ENCODE measurements at places on chromosomes 5 and 9. TPM values are rescaled to one million over a fixed set of nuclear protein-coding genes. Genes with fewer than 3 reads are reported as not detected.

IL5 gene
- total RNA-seq, result not detected

LECT2 gene
- total RNA-seq, result not detected

FOXD4L4 gene
- not detected for total RNA-seq

GRCh38 chr5:108315829-108316228 is 66.1 kb downstream of the FBXL17 start:
- DNase-seq, result no peak

- DNase-seq, result no peak
These were observed 375 bp upstream of the C5orf24 start for GRCh38 chr5:134845335-134845851.

- DNase-seq, result no peak
These were observed 141.8 kb downstream of the PRKACG start for GRCh38 chr9:68872026-68872501.

GRCh38 chr5:80672140-80672736 is 17.5 kb upstream of the DHFR start:
- DNase-seq, result peak; percentile 58
